ENCODE measurements at places on chromosomes 12 and 14. TPM values are rescaled to one million over a fixed set of nuclear protein-coding genes. Genes with fewer than 3 reads are reported as not detected.

GRCh38 chr12:108635201-108635996 is 1.7 kb upstream of the SELPLG start:
- no peak for DNase-seq

The TSPAN8 gene
- not detected for total RNA-seq

GRCh38 chr14:92783813-92784431 is 10.2 kb upstream of the GOLGA5 start:
- peak; percentile 76 for DNase-seq

GRCh38 chr12:111316671-111317070 is 52.2 kb downstream of the PHETA1 start:
- no peak for DNase-seq

The FIGNL2 gene
- 1.2 TPM for total RNA-seq

DNA sequence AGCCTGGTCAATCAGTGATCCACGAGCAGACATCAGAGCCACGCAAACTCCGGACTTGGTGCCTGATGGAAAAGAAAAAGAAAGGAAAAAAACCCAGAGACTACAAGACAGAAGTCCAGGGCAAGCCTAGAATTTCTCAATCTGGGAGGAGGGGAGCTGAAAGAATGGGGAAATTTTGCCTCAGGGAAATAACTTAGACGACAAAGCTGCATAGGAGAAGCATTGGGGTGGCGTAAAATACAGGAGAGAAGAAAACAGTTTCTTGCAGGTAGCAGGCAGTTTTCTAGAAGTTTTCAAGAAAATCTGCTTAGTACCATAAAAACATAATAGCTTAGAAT is 2.6 kb upstream of the SLC11A2 start:
- no peak for DNase-seq

GRCh38 chr12:546920-547845 is 87.4 kb downstream of the B4GALNT3 start:
- peak; percentile 74 for DNase-seq

The SLC25A47 gene
- not detected for total RNA-seq

DNA sequence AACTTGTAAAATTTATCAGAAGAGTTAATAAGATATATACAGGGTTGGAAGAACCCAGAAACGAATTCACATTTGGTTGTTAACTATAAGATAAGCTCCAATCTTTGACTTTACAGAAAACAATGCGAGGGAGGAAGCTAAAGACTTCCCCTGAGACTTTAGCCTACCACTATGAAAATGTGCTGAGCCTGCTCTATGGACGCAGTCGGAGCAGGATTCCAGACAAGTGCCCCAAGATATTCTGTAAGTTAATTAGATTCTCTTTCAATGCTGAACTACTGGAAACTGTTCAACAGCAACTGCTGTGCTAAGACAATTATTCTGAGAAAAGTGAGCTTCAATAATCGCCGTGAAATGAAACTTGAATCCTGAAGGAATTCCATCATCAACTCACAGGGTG is 8.3 kb upstream of the LRRC10 start:
- DNase-seq = no peak

DNA sequence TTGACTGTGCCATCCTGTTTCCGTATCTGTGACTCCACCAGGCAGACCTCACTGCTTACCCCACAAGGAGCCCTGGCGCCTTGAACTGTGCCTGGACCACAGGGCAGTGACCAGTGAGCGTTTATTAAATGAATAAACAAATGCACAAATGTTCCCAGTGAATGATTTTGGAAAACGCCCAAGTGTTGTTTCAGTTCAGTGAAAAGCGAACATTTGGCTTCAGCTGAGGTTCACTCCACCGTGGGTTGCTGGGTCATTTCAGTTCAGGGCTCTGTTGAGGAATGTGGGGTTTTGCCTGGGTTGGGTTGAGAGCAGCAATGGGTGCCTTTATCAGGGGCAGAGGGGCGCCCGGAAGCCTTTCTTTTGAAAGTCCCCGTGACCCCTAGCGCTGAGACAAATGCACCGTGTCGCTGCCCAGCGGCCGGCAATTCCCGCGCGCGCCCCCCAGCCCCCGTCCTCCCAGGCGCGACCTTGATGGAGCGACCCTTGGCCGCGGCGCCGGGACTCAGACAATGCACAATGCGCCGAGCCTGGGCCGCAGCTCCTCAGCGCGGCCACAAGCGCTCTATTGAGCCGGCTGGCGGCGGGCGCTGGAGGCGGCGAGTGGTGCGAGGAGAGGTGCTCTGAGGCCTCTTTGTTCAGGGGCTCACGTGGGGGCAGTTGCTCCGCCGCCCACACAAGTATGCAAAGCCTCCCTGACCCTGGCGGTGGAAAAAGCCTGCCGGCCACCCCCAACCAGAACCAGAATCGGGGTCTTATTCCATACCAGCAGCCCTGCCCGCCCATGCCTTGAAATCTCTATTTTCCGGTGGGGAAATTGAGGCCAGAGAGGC is 40.5 kb upstream of the CLMN start:
- DNase-seq = peak; percentile 35

DNA sequence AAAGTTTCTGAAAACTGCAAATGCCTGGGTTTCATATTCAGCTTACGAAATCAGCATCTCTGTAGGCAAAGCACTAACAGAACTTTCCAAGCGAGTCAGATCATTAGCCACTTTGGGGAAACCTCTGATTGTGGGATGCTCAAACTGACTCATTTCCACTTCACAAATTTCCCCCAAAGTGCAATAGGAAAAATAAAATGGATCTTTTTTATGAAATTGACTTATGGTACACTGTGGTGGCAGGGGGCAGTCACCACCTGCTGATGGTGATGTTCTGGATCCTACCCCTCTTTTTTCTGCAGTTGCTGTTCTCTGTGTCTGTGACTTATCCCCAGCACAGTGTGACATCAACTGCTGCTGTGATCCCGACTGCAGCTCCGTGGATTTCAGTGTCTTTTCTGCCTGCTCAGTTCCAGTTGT is 5.6 kb downstream of the TCTN1 start:
- no peak for DNase-seq

GRCh38 chr14:99296517-99296916 is 24.5 kb upstream of the BCL11B start:
- no peak for DNase-seq

DNA sequence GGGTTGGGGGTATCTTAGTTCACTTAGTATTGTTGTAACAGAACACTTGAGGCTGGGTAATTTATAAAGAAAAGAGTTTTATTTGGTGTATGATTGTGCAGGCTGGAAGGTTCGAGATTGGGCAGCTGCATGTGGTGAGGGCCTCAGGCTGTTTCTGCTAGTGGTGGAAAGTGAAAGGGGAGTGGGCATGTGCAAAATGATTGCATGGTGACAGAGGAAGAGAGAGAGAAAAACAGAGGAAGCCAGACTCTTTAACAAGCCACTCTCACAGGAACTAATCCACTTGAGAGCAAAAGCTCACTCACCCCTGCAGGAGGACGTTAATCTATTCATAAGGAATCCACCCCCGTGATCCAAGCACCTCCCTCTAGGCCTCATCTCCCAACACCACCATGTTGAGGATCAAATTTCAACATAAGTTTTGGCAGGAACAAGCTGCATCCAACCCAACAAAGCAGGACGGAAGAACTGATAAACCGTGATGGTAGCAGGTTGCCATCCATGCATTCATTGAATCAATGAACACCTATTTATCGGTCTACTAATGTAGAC is 165.0 kb upstream of the GZMB start:
- no peak for DNase-seq

The IL26 gene
- total RNA-seq = not detected

DNA sequence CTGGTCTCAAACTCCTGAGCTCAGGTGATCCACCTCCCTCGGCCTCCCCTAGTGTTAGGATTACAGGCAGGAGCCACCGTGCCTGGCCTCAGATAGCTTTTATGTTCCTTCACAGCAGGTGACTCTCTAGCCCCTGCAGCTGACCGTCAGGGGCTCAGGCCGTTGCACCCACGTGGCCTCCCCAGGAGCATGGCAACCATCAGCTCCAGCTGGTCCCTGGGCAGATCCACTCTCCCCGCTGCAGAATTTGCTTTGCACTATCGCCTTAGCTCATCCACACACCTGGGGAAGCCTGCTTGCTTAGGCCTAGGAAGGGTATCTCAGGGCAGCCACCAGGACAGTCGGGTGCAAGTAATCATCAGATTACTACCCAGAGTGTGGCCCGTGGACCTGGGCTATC is 62.6 kb downstream of the TSPAN9 start:
- no peak for DNase-seq

The NKX2-8 gene
- not detected for total RNA-seq

DNA sequence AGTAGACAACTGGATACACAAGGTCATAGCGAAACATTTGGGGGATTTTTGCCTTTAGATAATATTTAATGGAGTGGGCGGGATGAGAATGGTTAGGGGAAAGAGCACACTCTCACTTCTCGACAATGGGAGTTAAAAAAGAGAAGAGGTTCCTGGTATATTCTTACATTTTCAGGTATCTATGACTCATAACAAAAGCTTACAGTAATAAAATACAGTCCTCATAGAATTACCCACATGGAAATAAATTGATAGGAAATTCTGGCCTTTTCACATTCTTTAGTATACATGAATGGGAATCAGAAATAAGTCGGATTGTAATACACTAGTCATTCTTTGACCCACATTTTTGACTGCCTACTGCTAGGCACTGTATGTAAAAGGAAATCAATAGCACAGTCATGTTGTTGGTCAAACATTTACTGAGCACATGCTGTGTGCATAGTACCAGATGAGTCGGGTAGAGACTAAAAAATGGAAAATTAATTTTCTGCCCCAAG is 8.2 kb upstream of the CRADD start:
- no peak for DNase-seq

GRCh38 chr14:65231286-65231980 is 129.1 kb upstream of the MAX start:
- no peak for DNase-seq

GRCh38 chr12:86429824-86430223 is 173.6 kb upstream of the MGAT4C start:
- no peak for DNase-seq

DNA sequence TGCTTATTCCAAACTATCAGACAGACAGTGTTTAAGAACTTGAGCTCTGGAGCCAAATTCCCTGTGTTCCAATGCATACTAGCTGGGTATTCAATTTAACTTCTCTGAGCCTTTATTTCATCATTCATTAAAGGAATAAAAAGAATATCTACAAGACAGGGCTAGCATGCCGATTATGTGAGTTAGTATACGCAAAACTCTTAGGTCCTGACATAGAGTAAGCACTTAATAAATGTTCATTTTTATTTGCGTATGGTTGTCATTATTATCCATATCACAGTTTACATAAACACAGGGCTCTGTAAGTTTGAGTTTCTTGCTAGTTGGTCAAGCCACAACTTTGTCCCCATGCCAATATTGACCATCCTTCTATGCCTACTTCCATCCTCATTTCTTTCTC is 161.5 kb downstream of the NUAK1 start:
- no peak for DNase-seq

DNA sequence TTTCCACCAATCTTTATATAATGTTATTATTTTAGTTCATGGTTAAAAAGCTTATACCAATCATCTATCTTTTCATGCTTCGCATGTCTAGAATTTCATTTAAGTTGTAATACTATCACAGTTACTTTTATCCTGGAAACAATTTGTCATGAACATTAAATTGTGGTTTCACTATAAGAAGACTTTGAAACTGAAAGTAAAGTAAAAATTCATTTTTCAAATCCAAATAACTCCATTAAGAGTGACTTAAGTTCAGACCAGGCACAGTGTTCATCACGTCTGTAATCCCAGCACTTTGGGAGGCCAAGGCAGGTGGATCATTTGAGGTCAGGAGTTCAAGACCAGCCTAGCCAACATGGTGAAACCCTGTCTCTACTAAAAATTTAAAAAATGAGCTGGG is 12.4 kb downstream of the ESR2 start:
- DNase-seq = no peak

GRCh38 chr14:22007784-22008412 is 334.3 kb upstream of the OR4E1 start:
- DNase-seq = no peak

- no peak for DNase-seq
These were observed 8.5 kb downstream of the COQ6 start for GRCh38 chr14:73958591-73958990.

The KRT75 gene
- total RNA-seq = not detected

The DDX23 gene
- 115 TPM for total RNA-seq

DNA sequence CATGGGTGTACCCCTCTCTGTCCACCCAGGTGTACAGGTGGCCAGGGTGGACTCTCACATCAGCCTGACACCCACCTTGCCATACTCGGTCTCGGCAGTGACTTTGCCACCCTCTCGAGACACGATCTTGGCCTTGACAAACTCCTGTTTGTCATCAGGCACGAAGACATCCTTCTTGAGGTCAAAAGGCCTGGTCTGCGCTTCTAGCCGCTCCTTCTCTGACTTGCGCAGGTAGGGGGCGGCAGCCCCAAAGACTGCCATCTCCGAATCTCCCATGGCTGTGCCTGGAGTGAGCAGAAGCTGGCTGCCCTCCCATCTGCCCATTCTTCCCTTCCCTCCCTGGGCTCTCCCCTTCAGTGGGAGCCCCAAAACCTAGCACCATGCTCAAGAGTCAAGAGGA is 2.0 kb downstream of the MYH7 start:
- no peak for DNase-seq

DNA sequence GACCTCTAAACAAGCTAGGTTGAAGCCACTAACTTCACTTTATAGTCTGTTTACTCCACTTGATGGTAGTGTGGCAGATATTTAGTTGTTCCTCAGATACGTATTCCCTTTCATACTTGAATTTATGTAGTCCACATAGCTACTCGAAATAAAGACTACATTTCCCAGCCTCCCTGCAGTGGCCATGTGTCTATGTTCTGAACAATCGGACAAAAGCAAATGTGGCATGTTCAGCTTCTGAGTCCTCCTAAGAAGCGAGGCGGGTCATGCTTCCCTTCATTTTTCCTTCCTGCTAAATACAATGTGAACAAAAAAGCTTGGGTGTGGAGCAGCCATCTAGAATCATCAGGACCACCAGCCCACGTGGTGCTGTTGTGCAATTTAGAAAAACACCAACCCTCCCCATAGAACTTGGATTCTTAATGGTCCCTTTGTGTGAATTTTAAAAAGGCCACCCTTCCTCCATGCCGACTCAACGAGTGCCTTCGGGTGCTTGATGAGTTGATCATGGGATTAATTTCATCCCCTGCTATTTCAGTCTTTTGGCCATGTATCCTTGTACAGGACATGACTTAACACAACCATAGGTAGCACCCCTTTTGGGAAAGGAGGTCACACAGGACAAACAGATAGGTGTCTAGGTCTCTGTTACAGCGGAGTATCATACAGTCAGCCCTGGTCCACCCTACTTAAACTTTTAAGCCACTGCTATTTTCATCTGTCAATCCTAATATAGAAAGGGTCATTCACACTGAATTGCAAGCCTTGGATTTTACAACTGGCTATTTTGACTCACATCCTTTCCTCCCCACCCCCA is 60.7 kb downstream of the ZFC3H1 start:
- peak; percentile 12 for DNase-seq

The RNASE1 gene
- 64.0 TPM for total RNA-seq

Measured in dermis blood vessel endothelial cell (primary cell).